ENCODE measurements at places on chromosomes 7 and 10. TPM values are rescaled to one million over a fixed set of nuclear protein-coding genes. Genes with fewer than 3 reads are reported as not detected.

The NOD1 gene
- 1.7 TPM for total RNA-seq

The CCDC126 gene
- 5.9 TPM for total RNA-seq

The SAMD9 gene
- 3.1 TPM for total RNA-seq

The SEMA3A gene
- total RNA-seq, result 0.29 TPM

The MEST gene
- total RNA-seq, result 26.1 TPM

The PSD gene
- 0.80 TPM for total RNA-seq

Measured in right lobe of liver (tissue), 6 donors.